Stimulated activated CD8-positive, alpha-beta memory T cell treated with anti-CD3 and anti-CD28 coated beads, Interleukin-15, amount 100 ng/mL, for 24 hours (primary cell): ENCODE measurements at places on chromosomes 1 and 21.

DNA sequence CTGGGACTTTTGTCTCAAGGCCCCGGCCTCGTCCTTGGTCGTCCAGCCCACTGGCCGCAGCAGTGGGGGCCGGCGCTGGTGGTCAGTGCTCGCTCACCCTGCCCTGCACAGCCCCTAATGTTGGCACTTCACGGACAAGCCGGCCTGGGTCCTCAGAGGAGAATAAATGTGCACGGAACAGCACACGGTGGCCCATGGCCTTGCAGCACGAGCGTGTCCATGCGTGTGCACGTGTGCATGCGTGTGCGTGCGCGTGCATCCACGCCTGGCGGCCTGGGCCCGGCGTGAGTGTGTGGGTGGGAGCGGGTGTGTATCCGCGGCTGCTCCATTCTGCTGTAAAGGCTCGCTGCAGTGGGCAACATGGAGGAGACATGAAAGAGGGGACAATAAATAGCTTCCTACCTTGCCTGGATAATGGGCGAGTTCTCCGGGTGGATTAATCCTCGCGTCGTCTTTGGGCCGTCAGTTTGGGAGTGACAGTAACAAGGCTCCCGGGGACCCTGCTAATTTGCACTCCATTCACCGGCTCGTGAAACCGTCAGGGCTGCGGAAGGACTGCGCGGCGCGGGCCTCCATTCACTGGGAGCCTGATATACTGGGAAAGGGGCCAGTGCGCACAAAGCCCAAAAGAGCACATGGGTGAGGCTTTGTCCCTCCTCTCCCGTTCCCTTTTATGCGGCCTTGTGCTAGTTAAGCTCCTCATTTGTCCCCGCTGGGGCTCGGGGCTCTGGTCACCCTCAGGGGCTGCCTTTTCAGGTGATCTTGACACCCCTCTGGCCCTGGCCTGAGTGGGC is 142.8 kb downstream of the PRDM16 start:
- no peak for DNase-seq

GRCh38 chr21:36962098-36962780 is 4.2 kb downstream of the HLCS start:
- no peak for DNase-seq

DNA sequence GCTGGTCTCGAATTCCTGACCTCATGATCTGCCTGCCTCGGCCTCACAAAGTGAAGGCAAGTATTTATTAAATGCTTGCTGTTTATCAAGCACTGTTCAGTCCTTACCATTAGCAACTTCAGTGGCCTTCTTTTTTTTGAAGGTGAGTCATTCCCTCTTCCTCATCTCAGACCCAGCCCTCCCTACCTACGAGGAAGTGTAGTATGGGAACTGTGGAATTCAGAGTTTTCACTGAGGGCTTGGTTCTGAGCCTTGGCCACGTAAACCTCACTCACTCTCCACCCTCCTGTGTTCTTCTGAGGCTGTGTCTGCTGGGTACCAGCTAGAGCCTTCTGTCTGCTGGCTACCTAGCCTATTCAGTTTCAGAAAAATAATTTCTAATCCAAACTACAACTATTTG is 218.3 kb upstream of the SGIP1 start:
- no peak for DNase-seq

- DNase-seq, result no peak
These were observed 158.3 kb downstream of the COL24A1 start for GRCh38 chr1:85998105-85998855.

DNA sequence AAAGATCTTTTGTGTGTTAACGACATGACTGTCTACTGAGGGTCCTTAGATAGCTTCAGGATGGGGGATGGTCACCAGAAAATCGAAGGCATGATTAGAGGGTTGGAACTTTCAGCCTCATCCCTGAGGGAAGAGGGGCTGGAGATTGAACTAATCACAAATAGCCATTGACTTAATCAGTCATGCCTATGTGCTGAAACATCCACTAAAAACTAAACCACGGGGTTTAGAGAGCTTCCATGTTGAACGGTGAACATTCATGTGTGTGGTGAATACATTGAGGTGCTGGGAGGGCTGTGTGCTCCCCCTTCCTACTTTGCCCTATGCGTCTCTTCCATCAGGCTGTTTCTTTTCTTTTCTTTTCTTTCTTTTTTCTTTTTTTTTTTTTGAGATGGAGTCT is 17.0 kb downstream of the RBP7 start:
- DNase-seq, result no peak

DNA sequence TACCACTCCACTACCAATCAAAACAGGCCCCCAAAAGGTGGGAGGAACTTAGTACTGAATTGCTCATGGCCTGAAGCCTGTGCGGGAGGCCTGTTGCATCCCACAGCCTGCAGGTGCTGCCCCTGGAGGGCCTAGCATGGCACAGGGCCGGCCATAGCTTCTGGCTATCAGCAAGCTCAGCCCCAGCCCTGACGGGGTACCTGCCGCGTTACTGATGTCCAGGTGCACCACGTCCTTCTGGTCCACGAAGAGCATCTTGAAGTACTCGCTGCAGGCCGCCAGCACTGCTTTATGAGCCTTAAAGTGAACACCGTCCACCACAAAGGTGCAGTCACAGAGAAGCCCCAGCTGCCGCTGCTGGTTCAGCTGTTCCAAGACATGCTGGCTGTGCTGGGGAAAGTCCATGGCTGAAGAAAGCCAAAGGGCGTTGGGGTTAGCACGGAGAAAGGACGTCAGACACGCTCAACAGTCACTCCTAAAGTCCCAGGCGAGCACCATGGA is 27.8 kb downstream of the ZBTB17 start:
- no peak for DNase-seq

- no peak for DNase-seq
These were observed 78.7 kb downstream of the TYW3 start for GRCh38 chr1:74811436-74812179.

GRCh38 chr1:39342776-39343175 is 138.3 kb downstream of the MACF1 start:
- no peak for DNase-seq

DNA sequence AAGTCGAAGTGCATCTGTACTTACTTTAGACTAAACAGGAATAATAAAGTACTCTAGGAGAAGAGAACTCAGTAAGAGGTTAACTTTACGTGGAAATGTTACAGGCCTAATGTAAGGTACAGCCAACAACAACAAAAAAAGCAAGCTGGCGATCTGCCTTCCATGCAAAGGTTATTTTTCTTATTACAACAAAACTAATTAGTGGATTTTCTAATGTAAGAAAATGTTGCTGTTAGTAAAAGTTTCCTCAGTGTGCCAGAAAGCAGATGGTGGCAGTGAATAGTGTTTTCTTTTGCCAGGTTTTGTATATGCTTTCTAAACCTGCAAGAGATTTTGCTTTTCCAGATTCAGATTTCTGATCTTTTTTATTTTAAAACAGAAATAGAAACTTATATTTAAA is 179.2 kb downstream of the NFIA start:
- no peak for DNase-seq

DNA sequence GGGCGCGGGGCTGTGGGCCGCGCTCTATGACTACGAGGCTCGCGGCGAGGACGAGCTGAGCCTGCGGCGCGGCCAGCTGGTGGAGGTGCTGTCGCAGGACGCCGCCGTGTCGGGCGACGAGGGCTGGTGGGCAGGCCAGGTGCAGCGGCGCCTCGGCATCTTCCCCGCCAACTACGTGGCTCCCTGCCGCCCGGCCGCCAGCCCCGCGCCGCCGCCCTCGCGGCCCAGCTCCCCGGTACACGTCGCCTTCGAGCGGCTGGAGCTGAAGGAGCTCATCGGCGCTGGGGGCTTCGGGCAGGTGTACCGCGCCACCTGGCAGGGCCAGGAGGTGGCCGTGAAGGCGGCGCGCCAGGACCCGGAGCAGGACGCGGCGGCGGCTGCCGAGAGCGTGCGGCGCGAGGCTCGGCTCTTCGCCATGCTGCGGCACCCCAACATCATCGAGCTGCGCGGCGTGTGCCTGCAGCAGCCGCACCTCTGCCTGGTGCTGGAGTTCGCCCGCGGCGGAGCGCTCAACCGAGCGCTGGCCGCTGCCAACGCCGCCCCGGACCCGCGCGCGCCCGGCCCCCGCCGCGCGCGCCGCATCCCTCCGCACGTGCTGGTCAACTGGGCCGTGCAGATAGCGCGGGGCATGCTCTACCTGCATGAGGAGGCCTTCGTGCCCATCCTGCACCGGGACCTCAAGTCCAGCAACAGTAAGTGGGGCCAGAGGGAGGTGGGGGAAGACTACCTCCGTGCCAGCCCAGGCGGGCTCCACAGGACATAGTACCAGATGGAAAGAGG is 808 bp downstream of the MAP3K21 start:
- no peak for DNase-seq

DNA sequence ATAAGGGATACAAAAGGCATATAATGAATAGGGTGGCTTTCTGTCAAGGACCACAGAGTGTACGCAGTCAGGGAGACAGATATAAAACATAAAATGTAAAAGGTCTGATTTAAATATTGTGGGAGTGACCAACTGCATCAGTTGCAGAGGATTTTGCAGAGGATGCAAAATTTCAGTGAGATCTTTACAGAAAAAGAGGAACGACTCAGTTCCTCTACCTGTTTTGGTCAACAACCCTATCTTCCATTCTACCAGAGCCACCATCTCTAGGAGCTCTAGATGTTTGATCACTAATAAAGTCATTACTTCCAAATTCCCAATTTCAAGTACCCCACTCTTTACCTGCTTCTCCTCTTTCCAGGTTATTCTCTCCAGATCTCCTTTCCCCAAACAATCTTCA is 16.5 kb downstream of the SOD1 start:
- DNase-seq, result no peak

DNA sequence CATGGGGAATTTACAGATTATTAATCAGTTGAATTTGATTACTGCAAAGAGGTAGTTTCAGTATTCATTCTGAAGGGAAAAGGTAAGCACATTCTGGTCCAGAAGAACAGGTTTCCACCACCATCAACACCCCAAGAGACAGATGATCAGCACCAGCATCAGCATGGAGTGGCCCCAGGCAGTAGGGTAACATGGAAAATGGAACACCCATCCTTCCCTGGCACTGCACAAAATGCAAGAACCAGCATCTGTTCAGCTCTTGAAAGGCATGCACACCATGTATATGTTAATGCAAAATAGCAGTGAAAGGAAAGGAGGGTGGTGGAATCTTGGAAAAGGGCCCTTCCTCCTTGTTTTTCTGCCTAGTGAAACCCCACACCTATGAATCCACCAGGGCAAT is 9.2 kb downstream of the HSD3B1 start:
- DNase-seq, result no peak

GRCh38 chr1:29320156-29320940 is 84.0 kb downstream of the PTPRU start:
- DNase-seq, result no peak

- no peak for DNase-seq
These were observed 230.5 kb downstream of the TPR start for GRCh38 chr1:186144505-186144904.

DNA sequence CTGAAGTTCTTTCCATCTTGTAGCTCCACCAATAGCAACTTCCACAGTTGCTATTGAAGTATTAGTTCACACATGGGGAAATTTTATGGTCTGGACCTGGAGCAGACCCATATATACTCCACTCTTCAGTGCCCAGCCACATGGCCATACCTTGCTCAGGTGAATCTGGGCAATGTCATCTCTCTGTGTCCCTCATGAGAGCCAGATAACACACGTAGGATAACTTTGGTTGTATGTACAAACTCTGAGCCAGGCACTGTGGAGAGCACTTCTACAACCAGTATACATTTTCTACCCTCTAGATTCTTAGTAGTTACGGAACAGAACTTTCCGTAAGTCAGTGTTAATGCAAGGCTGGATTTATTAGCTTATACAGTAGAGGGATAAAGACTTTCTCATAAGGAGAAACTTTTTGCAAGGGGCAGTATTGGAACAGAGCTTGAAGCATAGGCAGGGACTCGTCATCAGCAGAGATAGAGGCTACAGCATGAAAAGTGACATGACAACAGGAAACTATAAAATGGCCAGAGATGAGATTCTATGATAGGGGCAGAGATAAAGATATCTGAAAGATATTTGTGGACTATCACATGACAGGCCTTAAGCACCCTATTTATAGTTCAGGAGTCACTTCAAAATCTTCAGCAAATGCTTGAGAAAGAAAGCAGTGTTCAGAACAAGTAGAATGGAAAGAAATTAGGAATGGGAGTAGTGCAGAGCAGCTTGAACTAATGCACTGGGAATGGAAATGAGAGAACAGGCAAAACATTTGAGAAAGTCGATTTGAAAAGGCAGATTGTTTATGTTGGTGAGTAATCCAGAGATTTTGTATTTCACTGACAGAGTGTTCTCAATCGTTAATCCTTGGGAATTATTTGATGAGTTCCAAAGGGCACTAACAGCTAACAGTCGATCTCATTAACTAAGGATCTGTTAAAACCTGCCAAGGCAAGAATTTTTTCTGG is 481.8 kb downstream of the USP25 start:
- DNase-seq, result no peak

DNA sequence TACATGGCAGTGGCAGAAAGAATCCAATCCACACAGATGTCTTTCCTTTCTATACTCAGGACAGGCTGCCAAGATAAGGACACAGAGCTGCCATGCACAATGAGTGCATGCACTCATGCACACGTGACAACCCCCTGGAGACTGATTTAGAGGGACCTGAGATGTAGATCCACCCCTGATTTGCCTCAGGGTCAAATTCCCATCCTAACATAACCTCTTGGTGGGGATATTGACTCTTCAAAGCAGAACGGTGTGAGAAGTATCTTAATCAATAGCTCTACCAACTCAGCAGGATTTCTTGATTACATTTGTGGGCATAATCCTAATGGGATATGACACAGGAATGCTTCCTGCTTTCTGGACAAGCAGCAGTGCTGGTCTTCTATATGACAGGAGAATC is 125.2 kb upstream of the DSCAM start:
- DNase-seq, result no peak

- no peak for DNase-seq
These were observed 39.2 kb upstream of the CR1L start for GRCh38 chr1:207605444-207606361.

- no peak for DNase-seq
These were observed 71.3 kb downstream of the AHCTF1 start for GRCh38 chr1:246860401-246860800.

- no peak for DNase-seq
These were observed 110.9 kb upstream of the CYYR1 start for GRCh38 chr21:26683996-26684395.

DNA sequence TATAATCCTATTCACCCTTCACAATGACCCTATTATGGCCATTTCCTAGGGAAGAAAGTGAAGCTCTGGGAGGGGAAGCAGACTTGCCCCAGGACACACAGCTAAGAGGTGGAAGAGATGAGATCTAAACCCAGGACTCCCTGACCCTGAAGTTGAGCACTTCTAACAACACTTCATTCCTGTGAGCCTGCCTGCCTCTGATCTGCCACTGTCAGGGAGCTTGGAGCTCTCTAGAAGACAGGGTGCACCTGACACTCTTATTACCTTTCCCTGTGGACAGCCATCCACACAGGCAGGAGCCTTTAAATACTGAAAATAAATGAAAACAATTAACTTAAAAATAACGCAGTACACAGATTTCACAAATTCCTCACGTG is 599 bp downstream of the MKNK1 start:
- no peak for DNase-seq
